NCI-H1417 treated with DMSO at 0.1 percent for 48 hours (cell line): ENCODE measurements at places on chromosomes 16 and 17.
A peak's percentile ranks its signal among the peaks of the same experiment; 100 is the strongest.

DNA sequence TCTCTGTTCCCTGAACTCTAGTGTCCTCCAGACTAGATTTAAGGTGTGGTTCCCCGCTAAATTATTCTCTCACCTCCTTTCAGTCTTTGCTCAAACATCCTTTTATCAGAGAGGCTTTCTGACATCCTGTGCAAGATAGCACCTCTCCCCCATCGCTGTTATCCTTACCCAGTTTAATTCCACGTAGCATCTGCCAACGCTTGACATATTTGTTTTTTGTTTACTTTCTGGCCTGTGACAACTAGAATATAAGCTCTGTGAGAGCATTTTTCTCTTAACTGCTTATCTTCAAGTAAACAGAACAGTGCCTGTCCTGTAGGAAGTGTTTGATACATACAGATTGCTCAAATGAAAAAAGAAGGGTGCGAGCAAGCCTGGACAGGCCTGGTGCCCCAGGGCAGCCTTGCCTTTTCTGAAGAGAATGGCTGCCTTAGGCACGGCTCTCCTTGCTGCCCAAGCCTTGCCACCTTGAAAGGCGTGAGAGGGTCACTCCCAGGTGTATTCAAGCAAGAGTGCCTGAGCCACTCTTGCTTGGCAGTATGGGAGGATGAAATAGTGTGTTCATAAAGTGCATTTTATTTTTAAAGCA lies 9.7 kb downstream of the DYNLL2 start:
- DNase-seq = no peak

- DNase-seq = no peak
These were observed 150.3 kb downstream of the AATF start for GRCh38 chr17:37098910-37099664.

DNA sequence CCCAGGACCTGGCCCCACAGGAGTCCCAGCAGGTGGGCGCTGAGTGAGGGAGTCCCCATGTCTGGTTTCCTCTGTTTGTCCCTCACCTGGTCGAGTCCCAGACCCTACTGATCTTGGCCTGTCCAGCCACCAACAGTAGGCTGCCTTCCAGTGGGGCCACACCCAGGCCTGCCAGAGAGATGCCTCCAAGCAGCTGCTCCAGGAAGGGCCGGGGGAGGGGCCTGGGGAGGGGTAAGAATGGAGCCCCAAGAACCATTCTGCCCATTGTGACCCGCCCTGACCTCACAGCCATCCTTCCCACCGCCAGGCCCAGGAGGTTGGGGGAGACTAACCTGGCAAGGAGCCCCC lies 736 bp downstream of the SPATA20 start:
- no peak for DNase-seq

- peak; percentile 33 for DNase-seq
These were observed 14.7 kb upstream of the KLHDC4 start for GRCh38 chr16:87780385-87780989.

- DNase-seq = no peak
These were observed 25.5 kb downstream of the GPRC5B start for GRCh38 chr16:19859166-19859565.

DNA sequence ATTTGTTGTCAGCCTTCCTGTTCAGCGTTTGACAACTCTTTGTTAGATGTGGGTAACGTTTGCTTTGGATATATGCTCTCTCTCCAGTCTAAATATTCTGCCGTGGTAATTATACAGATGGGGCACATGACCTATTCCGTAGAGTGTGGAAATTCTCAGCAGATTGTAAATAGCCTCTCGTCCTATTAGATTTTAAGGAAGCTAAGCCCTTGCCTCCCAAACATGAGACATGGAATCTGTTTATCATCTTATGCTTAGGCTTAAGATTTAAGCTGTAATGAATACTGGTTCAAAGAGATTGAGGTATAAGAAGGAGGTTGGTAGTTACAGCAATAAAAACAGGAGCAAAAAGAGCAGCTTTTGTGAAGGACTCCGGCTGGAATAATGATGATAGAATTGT lies 87.4 kb downstream of the RBFOX1 start:
- DNase-seq = no peak

DNA sequence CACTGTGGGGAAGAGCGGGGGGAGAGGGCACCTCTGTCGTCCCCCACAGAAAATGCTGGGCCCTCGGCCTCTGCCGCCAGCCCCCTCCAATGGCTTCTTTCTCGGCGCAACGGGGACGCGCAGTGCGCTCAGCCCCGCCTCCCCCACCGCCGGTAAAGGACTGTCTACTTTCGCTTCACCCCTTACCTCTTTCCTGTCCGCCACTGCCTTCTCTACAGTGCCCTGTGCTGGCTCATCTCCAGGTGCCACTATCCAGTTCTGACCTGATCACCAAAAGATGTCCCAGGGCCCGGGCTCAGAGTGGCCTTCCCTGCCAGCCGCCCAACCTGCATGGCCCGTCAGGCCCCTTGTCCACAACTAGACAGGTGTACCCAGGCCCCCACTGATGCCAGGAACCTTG lies 7.3 kb downstream of the ENDOV start:
- no peak for DNase-seq

DNA sequence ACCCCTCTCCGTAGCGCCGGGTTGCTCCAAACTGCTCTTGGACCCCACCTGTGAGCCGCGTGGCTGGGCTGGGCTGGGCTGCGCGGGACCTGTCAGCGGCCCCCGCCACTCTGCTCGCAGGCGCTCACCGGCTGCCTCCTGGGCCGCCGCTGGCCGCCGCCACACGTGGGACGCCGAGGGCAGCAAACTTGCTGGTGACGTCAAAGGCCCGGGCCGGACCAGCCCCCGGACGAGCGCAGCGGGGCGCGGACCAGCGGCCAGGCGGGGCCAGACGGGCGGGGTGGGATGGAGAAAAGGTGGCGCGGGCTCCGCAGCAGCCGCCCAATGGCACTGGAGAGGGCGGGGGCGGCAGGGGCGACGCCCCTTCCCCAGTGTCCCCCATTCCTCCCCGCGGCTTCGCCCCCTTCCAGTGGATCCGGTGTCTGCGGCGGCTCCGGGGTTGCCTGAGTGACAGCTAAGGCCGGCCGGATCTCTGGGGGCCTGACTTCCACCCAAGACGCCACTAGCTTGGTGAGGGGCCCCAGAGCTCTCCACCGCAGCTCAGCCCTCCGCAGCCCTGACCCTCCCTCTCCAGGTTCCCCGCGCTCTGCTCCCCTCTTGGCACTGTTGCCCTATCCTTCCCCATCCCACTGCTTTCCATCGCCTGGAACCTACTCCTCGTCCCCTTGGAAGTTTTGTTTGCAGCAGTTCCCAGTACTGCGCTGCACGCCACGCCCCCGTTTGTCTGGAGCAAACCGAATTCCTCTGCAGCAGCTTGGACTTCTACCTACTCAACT lies at the start of gene HS3ST3A1:
Gene HS3ST3A1 (minus strand): TSS at position 154 of the 776 bp plus-strand sequence. CDS start 800 bp downstream, outside the sequence.
- DNase-seq = no peak

DNA sequence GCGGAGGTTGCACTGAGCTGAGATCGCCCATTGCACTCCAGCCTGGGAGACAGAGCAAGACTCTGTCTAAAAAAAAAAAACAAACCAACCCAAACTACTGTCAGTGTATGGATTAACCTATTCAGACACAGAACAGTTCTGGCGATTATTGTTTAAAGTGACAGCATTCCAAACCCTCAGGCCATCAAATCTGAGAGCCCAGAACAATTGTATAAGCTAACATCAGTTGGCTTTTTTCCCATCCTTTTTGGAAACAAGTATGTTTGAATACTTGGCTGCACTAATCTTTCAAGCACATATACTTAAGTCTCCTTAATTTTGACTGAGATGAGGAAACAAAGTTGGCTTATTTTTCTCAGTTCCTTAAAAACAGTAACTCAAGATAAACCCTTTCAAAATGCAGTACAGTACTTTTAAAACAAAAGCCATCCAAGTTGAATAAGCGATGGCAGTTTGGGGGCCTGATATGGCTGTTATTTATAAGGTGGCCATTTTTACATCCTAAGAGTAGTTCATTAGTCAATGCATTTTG lies 1.4 kb downstream of the ZSWIM7 start:
- no peak for DNase-seq

GRCh38 chr17:556431-556995 lies 158.1 kb downstream of the VPS53 start:
- DNase-seq = no peak

GRCh38 chr17:62187681-62188080 lies 122.6 kb upstream of the MED13 start:
- DNase-seq = no peak

DNA sequence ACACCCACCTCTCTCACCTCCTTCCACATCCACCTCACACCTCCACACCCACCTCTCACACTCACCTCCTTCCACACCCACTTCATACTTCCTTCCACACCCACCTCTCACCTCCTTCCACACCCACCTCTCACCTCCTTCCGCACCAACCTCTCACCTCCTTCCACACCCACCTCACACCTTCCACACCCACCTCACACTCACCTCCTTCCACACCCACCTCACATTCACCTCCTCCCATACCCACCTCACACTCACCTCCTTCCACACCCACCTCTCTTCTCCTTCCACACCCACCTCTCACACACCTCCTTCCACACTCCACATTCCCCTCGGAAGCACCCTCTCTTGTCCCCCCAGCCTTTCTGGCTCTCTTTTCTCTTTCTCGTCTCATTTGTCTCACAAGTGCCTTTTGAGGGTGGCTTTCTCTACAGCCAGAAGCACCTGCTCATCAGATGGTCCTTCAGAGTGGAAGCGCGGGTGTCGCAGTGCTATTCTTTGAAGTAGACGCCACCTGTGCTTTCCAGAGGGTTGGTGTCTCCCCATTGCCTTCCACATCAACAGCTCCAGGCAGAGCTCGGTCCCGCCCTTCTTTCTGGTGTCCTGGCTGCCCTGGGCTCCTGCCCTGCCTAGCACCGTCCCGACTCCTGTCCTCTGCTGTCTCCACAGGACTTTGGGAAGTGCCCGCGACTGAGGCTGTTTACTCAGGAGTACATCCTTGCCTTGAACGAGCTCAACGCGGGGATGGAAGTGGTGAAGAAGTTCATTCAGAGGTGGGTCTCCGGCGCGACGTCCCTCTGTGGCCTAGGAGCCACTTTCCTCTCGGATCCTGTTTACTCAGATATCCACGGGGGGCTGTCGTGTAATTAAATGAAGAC lies 109.4 kb upstream of the PLCG2 start:
- DNase-seq = no peak

GRCh38 chr16:88929091-88929445 lies 47.9 kb downstream of the CBFA2T3 start:
- DNase-seq = no peak

- DNase-seq = no peak
These were observed 74.8 kb downstream of the IRX6 start for GRCh38 chr16:55398762-55399161.

- DNase-seq = no peak
These were observed 12.1 kb upstream of the SCN4A start for GRCh38 chr17:63984651-63985386.

DNA sequence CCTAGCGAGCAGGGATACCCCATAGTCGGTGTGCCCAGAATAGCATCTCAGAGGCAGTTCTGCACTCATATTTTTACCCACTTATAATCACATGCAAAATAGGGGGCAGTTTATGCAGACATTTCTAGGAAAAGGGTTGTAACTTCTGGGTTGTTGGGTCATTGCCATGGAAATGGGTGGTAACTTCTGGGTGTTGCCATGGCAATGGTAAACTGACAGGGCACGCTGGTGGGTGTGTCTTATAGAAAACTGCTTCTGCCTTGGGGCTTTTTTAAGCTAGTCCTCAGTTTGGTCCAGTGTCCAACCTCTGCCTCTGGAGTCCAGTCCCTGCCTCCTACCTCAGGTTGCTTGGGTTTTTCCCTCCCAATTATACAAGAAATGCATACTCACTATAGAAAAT lies 7.4 kb upstream of the SPAG9 start:
- DNase-seq = no peak

- DNase-seq = no peak
These were observed at the start of gene PRSS33 for GRCh38 chr16:2787406-2787805. Gene PRSS33 (minus strand): TSS chr16:2787560. CDS start chr16:2786547, 1,013 bp downstream.

DNA sequence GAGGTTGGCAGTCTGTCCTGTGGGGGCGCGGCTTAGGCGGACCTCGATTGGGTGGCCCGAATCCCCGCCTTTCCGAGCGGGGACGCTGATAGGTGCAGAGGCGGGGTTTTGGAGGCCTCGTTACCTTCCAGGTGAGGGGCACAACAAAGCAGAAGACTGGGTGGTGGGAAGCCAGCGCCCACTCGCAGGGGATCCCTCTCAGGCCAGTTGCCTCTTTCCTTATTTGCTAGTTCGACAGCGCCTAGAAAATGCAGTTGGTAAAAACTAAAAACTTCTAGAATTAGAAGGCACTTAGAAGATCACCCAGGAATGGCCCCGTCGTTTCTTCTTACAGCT lies 730 bp downstream of the KAT7 start:
- DNase-seq = no peak

GRCh38 chr17:70034158-70034557 lies 40.9 kb upstream of the KCNJ16 start:
- no peak for DNase-seq

- no peak for DNase-seq
These were observed 53.0 kb upstream of the RPL38 start for GRCh38 chr17:74150428-74151025.

DNA sequence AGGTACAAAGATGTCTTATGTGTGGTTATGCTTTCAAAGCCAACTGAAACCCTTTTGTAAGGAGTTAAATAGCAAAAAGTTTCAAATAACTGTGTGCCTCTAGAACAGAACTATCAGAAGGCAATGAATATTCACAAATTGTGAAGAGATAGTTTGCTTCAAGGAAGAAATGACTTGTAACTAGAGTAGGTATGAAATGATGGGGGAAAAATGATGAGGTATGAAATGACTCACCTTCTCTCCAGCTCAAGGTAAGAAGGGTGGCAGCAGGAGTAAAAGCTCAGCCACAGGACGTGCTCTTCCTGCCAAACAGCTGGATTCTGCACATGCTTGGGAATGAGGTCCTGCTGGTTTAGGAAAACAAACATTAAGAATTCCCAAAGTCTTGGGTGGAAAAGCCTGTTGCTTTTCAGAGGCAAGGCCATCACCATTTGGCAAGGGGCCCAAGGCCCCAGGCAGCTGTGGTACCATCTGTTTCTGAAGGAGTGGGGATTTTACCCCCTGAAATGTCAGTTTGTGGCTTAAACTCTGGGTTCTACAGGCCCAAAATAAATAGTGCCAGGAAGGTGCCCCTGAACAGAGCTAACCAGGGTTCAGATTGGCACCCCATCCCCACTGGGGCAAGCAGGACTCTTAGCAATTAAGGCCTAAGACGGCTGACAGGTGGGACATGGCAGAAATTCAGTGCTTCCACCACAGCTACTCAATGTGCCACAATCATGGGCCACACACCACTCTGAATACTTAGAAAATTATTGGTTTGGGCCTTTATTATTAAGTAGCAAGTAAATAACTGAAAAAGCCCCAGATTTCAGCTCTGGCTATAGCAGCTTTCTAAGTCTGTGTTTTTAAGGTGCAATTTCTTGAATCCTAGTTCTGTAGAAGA lies 13.3 kb downstream of the HERPUD1 start:
- no peak for DNase-seq

- DNase-seq = no peak
These were observed 24.8 kb downstream of the TMC7 start for GRCh38 chr16:19008245-19009169.

DNA sequence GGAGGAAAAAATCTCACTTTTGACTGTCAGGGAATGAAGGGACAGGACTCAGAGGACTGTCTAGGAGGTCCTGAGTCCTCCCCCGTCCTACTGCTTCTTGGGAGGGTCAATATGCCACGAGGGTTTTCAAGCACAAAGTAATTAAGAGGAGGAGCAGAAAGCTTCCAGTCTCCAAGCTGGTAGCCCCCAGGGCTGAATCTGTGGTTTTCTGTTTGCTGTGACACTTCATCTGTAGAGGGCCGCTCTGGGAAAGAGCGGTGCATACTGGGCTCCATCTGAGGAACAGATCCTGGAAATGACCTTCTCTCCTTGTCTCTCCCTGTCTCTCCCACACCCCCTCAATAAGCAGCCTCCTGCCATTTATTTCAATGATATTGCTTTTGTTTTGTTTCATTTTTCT lies 180.1 kb upstream of the SDK2 start:
- no peak for DNase-seq

- DNase-seq = no peak
These were observed 18.6 kb downstream of the CD300LB start for GRCh38 chr17:74512624-74513091.
